ENCODE measurements at places on chromosomes 11 and 22.

- no peak for DNase-seq
Measured at GRCh38 chr22:45490836-45491235, 11.8 kb upstream of the FBLN1 start.

DNA sequence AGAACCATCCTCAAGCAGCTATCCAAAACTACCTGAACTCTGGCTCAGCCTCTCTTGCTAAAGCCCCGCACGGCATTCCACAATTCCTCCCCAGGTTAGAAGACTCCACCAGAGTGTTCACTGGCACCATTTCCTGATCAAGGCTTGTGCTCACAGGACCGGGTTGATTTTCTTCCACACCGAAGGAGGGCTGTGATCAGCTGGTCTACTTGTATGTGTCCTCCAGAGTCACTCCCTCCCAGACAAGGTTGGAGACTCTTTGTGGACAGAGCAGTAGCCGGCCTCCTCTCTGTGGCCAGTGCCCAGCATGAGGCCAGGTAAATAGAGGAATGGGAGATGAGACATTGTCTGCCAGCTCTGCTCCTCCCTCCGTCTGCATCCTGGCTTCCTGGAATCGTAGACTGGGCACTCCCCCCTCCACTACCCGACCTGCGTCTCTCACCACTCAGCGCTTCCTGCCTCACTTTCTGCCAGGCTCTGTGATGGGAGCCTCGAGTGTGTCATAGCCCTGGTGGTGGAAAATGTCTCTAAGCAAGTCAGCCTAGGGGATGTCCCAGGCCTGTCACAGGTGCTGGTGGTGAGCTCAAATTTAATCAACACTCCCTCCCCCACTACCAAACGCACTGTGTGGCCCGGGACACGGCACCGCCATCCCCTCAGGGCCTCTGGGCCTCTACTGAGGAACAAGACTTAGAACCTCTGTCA lies 12.5 kb upstream of the TMPRSS6 start:
- no peak for DNase-seq

DNA sequence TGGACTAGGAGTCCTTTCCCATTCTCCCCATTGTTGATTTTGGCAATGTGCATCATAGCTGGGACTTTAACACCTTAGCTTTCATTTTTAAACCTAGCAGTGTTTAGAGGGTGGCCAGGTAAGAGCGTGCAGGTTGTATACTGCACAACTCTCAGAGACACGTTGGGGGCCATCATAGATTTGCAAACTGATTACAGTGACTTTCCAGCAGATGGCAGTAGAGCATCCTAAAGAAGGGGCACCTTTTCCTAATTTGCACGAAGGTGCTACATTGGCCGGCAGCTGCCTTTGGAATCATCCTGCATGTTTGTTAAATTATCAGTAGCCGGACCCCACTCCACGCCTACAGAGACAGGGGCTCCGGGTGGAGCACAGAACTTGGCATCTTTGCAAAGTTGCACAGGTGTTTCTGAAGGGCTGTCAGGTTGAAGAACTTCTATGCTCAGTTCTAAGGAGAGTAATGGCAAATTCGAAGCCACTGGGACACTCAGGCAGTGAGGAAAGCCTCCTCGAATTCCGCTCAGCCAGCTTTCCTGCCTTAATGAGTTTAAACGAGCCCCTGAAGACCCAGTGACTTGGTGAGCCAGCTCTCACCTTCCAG lies 7.7 kb downstream of the LHFPL7 start:
- DNase-seq, result peak; percentile 6

DNA sequence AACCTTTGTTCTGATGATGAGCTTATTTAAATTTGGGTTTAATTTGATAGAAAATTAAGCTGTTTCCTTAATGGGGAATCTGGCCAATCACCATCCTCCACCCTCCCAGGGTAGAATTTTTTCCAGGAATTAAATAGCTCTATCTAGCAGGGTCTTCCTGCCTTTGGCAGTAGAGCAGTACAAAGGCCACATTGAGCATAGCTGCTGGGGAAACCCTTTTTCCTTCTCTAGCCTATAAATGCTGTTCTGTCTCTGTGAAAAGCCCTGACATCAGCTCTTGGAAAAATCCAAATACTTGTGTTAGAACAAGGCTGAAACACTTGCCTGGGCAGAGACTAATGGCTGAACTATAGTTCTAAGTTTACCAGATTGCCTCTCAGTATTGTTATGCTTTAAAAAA lies 55.1 kb downstream of the ARHGEF12 start:
- no peak for DNase-seq

- DNase-seq, result no peak
Measured at GRCh38 chr11:70705097-70705496, 306.8 kb downstream of the CTTN start.

GRCh38 chr11:119712459-119713358 lies 16.3 kb downstream of the NECTIN1 start:
- DNase-seq, result no peak

GRCh38 chr11:111942829-111943228 lies 5.7 kb downstream of the DIXDC1 start:
- DNase-seq, result no peak

- DNase-seq, result no peak
Measured at GRCh38 chr22:48670731-48671130, 1156.9 kb downstream of the BRD1 start.

- no peak for DNase-seq
Measured at GRCh38 chr22:45263463-45264269, 21.1 kb upstream of the UPK3A start.

GRCh38 chr11:129308241-129308865 lies 67.3 kb upstream of the BARX2 start:
- DNase-seq, result no peak

GRCh38 chr11:44470854-44471253 lies 94.6 kb upstream of the CD82 start:
- DNase-seq, result no peak

- no peak for DNase-seq
Measured at GRCh38 chr22:24271386-24271854, 789 bp downstream of the SPECC1L start.

DNA sequence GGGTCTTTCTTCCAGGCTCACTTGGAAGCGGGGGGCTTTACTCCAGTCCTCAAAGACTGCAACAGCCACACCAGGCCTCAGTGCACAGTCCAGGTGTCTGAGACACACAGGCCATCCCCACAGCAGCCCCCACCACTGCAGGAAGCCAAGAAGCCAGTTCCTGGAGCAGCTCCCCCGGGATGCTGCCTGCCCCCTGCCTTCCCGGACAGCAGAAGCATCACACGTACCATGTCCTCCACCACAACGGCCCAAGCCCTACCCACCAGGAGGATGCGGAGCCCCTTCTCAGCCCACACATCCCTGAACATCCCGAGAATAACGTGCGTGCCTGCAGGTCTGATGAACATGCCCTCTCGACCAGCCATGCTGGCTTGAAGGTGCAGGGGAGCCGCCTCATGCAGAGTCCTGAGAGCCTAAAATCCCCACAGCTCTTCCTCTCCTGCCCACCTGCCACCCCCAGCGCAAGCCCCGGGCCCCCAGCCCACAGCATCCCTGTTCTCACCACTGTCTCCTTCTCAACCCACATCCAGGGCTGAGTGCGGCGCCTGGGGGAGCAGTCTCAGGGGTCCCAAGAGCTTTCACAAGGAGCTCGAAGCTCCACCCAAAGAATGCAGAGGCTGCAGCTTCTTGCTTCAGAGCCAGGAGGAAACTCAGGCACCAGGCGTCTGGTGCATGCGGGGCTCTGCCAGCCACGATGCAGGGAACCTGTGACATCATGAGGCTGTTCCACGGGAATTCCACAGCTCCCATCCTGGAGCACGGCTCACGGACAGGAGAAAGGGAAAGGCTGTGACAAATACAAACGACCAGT lies 209.6 kb downstream of the BRD1 start:
- DNase-seq, result no peak

DNA sequence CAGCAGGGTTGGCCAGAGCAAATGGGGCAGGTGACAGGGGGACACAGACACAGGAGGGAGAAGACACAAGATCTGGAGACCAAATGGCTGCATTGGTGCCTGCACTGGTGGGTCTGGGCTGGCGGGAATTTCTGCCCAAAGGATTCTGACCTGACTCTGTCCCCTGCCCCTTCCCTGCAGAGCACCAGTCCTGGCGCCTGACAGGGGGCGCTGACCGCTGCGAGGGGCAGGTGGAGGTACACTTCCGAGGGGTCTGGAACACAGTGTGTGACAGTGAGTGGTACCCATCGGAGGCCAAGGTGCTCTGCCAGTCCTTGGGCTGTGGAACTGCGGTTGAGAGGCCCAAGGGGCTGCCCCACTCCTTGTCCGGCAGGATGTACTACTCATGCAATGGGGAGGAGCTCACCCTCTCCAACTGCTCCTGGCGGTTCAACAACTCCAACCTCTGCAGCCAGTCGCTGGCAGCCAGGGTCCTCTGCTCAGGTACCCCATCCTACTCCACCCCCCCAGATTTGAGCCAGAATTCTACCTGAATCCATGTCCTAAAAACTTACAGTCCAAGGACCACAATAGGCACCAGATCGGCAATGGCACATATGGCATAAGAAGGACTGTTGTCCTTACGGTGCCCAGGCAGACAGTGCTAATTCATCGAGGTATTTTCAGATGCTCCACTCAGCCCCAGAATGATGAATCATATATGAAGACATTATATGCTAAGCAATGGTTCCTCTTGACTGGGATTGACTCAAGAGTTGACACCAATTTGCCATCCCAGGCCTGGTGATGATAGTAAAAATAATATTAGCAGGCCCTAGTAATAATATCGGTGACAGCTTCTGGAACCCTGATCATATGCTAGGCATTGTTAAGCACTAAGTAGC lies 38.2 kb downstream of the CD6 start:
- no peak for DNase-seq

DNA sequence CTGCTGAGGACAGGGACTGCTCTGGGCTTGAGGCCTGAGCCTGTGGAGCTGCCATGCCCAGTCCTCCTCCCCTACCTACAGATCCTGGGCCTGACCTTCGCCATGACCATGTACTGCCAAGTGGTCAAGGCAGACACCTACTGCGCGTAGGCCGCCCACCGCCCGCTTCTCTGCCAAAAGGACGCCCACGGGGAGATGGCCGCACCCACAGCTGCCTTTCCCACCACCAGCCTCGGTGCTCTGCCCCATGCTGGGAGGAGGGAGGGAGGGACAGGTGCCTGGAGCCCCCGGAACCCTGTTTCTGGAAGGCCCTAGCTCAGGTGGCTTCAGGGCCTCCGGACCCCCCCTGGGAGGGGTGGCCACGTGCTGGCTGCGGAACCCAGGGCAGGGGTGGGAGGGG lies 23.8 kb downstream of the TSPAN4 start:
- DNase-seq, result no peak

DNA sequence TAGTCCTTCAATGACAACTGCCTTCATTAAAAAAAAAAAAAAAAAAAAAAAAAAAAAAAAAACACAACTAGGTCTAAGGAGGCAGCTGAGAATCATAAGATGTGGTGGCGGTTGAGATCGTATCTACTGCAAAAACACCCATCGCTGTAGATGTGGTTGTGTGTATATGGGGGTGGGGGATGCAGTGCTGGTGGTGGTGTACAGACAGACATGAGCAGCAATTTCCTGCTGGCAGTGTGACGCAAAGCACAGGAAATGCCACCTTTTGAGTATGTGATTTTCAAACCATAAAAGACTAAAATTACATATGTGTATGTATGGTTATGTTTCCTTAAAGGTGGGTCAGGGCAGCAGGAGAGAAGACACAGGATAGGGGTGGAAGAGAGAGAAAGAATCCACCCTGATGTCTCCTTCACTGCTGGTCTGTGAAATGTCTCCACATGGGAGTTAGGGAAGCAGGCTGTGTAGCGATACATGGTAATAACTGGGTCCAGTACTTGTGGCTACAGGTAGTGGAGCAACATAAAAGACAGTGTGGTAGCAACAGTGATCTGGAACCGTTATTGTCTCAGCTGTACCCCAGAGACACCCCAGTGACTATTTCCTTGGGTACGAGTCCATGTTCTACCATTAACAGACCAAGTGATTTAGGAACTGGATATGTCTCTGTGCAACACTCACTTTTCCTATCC lies 57.9 kb downstream of the SYTL2 start:
- DNase-seq, result no peak

GRCh38 chr11:16605389-16605893 lies 133.0 kb upstream of the C11orf58 start:
- DNase-seq, result no peak

DNA sequence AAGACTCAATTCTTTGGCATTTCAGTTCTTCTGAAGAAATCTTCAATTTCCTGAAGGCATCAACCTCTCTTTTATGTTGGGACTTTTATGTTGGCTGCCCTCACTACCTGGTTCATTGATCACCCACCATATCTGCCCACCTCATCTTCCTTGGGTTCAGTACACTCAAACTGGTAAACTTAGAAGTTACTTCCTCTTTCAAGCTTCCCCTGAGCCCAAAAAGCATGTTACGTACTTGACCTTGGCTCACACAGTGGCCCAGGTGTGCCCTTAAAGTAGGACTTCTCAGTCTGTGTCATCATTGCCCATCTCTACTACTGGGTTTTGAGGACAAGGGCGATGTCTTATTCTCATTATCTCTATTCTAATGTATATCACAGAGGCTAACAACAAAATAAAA lies 86.1 kb downstream of the GRIA4 start:
- no peak for DNase-seq

GRCh38 chr11:97163631-97164191 lies 773.9 kb downstream of the JRKL start:
- no peak for DNase-seq

- no peak for DNase-seq
Measured at GRCh38 chr11:122813894-122814270, 24.4 kb upstream of the CRTAM start.

DNA sequence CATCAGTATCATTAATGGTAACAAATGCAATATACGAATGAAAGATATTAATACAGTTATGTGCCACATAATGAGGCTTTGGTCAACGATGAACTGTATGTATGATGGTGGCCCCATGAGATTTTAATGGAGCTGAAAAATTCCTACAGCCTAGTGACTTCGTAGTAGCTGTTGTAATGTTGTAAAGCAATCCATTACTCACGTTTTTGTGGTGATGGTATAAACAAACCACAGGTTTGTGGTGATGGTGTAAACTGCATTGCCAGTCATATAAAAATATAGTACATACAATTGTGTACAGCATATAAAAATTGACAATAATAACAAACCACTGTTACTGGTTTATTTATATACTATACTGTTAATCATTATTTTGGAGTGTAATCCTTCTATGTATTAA lies 27.4 kb upstream of the GRIA4 start:
- DNase-seq, result no peak

DNA sequence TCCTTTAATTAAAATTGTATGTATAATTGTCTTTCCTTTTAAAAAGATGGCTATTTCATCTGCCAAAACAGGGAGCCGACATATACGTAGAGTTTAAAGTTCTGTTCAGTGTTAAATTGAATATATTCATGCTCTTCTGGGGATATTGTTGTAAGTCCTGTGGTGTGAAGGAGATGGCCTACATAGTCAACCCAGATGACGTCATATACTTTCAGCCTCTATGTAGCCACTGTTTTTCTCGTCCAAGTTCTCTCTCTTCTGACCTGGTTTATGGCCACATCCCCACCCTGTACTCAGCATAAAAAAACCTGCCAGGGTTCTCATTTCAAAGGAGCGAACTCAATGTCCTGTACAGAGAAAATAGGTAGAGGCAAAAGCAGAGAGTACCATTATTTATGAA lies 509.4 kb upstream of the ARHGAP42 start:
- no peak for DNase-seq

GRCh38 chr11:27861706-27862430 lies 161.6 kb upstream of the BDNF start:
- no peak for DNase-seq
